ENCODE measurements at places on chromosomes 4 and X. TPM values are rescaled to one million over a fixed set of nuclear protein-coding genes. Genes with fewer than 3 reads are reported as not detected.

DNA sequence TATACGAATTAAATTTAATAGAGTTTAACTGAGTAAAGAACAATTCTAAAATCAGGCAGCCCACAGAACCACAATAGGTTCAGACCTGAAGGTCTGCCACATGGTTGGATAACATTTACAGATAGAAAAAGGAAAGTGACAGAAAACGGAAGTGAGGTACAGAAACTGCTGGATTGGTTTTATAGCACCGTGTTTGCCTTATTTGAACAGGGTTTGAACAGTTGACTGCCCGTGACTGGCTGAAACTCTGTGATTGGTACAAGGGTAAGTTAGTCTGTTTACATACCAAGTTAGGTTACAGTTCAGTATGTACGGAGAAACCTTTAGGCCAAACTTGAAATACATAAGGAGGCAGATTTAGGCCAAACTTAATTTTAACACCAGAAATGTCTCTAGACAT, 64.1 kb upstream of the ATXN3L start:
- no peak overlapping the region for H3K4me3 ChIP-seq
- no peaks in the 10 kb centered on the region for H3K4me1 ChIP-seq
- no peak overlapping the region for H3K27ac ChIP-seq
- H3K27me3 ChIP-seq = no peaks in the 10 kb centered on the region

The FUNDC1 gene
- total RNA-seq = 9.5 TPM

DNA sequence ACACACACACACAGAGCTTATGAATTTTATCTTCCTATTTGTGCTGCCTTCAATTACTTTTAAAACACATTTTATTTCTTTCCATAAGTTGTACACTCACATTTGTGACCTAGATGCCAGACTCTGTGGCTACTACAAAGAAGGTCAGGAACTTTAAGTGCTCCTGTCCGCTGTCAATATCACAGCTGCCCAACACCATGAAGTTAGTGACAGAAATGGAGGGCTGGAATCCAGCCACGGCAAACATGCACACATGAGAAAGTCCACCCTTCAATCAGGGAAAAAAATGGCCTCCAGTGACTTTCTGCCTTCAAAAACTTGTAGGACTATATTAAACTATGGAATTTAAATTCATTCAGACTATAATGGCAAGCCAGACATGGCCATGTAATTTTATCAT, 334.4 kb upstream of the FSTL5 start:
- H3K27me3 ChIP-seq = peaks cover 5% of the 10 kb centered on the region
- no peaks in the 10 kb centered on the region for H3K36me3 ChIP-seq
- no peaks in the 10 kb centered on the region for H3K4me1 ChIP-seq
- no peak for DNase-seq
- H3K27ac ChIP-seq = no peak overlapping the region

- H3K4me1 ChIP-seq = peaks cover 8% of the 10 kb centered on the region
- H3K36me3 ChIP-seq = peaks cover 3% of the 10 kb centered on the region
- no peak overlapping the region for H3K27ac ChIP-seq
- DNase-seq = no peak
- peak overlapping the region; percentile 66 for H3K4me3 ChIP-seq
These were observed 11.8 kb upstream of the SPON2 start for GRCh38 chr4:1183985-1184773.

DNA sequence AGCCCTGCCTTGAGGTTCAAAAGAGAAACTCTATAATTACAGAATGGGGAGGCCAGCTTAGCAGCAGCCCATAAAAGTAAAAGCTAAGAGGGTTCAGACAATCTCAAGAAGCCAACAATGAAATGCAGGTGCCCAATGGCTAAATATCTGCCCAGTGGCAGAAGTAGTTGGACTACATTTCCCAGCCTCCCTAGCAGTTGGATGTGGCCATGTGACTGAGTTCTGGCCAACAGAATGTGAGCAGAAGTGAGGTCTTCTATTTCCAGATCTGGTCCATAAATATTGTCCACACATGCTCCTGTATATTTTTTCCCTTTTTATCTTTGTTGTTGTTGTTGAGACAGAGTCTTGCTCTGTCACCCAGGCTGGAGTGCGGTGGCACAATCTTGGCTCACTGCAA, 127.9 kb upstream of the NHS start:
- DNase-seq = no peak
- peaks cover 1% of the 10 kb centered on the region for H3K27me3 ChIP-seq
- H3K27ac ChIP-seq = no peak overlapping the region
- H3K4me1 ChIP-seq = no peaks in the 10 kb centered on the region

The SH3RF1 gene
- total RNA-seq = not detected

The VSIG1 gene
- total RNA-seq = 37.3 TPM

DNA sequence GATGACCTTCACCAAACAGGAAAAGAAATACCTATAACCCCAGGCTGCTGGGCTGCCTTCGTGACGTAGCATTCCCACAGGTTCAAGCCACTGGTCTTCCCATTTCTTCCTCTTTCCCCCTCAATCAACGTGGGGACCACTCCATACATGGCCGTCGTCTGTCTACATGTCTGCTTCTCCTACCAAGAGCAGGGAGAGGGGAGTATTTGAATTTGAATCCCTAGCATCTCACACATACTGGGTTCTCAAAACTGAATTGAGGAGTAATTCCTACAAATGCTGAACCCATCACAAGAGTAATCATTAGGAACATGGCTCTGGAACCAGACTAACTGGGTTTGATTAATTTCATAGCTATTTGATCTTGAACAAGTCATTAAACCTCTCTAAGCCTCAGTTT, 17.3 kb downstream of the GPC3 start:
- H3K4me3 ChIP-seq = no peak overlapping the region
- no peaks in the 10 kb centered on the region for H3K4me1 ChIP-seq
- H3K36me3 ChIP-seq = no peaks in the 10 kb centered on the region
- DNase-seq = no peak
- H3K27ac ChIP-seq = no peak overlapping the region

DNA sequence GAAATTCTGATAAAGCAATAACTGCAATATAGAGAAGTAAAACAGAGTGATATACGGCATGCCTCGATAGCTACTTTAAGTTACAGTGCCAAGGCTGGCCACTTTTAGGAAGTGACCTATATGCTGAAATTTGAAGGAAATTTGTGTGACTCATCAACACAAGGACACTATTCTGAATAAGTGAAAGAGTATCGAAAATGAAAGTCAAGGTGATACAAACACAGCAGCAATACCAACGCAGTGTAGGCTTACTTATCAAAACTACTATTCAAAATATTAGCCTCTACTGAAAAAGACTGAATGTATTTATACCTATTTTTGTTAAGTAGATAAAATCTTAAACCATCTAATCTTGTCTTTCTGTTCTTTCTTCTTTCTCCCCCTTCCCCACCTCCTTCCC, 459.9 kb upstream of the GNPDA2 start:
- no peaks in the 10 kb centered on the region for H3K4me1 ChIP-seq
- H3K27me3 ChIP-seq = peaks cover 2% of the 10 kb centered on the region
- H3K36me3 ChIP-seq = no peaks in the 10 kb centered on the region
- no peak for DNase-seq

GRCh38 chrX:48793935-48794334, 7.5 kb downstream of the GATA1 start:
- DNase-seq = no peak
- no peak overlapping the region for H3K4me3 ChIP-seq
- no peaks in the 10 kb centered on the region for H3K36me3 ChIP-seq
- peaks cover 10% of the 10 kb centered on the region for H3K4me1 ChIP-seq

GRCh38 chr4:181204109-181204508, 1039.1 kb upstream of the TENM3 start:
- no peaks in the 10 kb centered on the region for H3K27me3 ChIP-seq
- no peak overlapping the region for H3K4me3 ChIP-seq
- no peaks in the 10 kb centered on the region for H3K4me1 ChIP-seq

The SCARB2 gene
- total RNA-seq = 25.8 TPM

The KIAA1210 gene
- not detected for total RNA-seq

DNA sequence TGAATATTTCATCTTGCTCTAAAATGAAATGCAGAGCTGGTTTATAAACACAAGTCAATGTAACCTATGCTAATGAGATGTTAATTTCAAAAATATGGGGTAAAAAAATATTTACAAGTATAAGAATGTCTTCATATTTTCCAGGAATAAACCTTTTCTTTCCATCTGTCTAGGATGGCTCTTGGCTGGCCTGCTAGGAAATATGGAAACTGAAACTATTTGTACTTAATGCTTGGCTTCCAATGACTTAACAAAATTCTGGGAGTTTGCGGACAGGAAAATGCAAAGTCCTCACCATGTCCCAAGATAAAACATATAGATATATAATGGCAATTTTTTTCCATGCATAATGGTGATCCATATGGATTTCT, 168.1 kb downstream of the SCFD2 start:
- H3K27ac ChIP-seq = no peak overlapping the region
- H3K36me3 ChIP-seq = peaks cover under 1% of the 10 kb centered on the region
- no peak for DNase-seq
